Stimulated activated memory B cell treated with anti-CD40 and anti-IgM and Interleukin-4, amounts not matched to agents 10 μg/mL and 1 μg/mL and 100 μg/mL, for 72 hours (primary cell): ENCODE measurements at places on chromosomes 13 and 19.

DNA sequence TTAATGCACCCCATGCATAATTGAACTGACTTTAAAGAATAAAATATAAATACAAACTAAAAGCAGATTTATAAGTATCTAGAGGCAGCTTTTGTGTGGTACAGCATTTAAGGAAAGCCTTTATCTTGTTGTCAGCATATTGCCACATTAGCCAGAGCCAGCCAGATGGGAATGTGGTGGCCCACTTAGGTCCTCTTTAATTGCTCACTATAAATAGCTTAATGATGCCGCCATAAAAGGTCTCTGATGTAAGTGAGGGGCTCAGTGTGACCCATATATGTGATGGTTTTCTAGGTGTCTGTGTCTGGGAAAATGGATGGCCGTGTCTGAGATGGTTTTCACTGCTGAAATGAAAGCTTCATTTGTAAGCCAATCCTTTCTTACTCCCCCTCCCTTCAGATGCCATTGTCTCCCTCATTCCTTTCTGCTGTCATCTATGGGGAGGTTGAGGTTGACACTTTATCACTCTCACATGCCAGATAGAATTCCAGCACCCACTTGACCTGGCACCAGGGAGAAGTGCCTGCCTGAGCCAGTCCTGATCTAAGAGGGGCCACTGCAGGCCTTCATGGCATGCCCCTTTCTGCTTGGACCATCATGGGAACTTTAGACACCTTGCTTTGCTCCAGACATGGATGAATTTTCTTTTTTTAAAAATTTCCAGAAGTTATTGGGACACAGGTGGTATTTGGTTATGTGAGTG is 135.3 kb downstream of the MTUS2 start:
- no peak for ATAC-seq

GRCh38 chr13:64028551-64028950 is 2612.9 kb upstream of the PCDH20 start:
- ATAC-seq = no peak

GRCh38 chr13:109743706-109744453 is 42.5 kb downstream of the IRS2 start:
- no peak for ATAC-seq

- no peak for ATAC-seq
Observed at GRCh38 chr13:41546372-41547190, 89.2 kb downstream of the RGCC start.

DNA sequence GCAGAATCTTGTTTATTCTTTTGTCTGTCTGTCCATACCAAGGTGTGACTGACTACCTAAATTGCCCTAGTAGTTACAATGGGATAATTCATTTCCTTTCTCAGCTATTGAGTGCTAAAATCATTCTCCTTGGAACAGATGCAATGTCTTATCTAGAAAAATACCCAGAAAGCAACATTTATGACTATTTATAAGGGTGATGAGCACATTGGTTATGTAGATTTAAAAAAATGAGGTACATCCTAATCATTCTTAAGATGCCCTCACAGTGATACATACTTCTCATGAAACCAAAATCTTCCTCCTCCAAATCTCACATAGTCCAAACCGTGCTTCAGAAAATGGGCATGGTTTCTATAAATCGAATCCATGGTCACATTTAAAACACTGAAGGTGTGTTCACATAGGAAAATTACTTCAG is 11.6 kb upstream of the UBE2L5 start:
- ATAC-seq = no peak

- ATAC-seq = no peak
Observed at GRCh38 chr13:99353246-99353600, 46.0 kb upstream of the GPR183 start.

- ATAC-seq = peak; percentile 75
Observed at GRCh38 chr13:50261130-50261901, 246.1 kb downstream of the KCNRG start.

GRCh38 chr19:3519126-3519525 is 13.0 kb downstream of the FZR1 start:
- no peak for ATAC-seq

DNA sequence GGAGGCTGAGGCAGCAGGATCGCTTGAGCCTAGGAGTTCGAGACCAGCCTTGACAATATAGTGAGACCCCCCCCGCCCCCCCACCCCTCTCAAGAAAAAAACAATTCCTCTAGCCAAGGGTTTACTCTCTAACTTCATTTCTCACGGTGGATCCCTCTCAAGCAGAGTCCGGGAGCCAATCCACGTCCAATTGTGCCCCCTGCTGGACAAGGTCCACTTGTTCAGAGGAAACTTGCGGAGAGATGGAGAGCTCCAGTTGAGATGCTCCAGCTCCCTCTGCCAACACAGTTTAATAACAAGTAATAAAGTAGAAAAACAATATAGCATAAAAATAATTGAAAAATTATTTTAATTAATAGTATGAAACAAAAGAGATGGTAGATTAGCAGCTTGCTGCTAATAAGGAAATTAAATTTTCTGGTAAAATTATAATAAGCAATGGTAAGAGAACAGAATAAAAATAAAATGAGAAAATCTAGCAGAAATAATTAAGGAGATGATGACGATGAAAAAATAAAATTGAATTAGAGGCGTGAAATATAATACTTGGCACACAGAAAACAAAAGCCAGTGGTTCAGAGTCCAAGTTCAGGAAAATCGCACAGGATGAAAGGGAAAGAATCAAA is 14.5 kb upstream of the SIGLEC14 start:
- ATAC-seq = peak; percentile 68

- no peak for ATAC-seq
Observed at GRCh38 chr19:36051637-36052036, 2.4 kb downstream of the THAP8 start.

GRCh38 chr13:101398191-101398590 is 18.1 kb downstream of the NALCN start:
- ATAC-seq = no peak

DNA sequence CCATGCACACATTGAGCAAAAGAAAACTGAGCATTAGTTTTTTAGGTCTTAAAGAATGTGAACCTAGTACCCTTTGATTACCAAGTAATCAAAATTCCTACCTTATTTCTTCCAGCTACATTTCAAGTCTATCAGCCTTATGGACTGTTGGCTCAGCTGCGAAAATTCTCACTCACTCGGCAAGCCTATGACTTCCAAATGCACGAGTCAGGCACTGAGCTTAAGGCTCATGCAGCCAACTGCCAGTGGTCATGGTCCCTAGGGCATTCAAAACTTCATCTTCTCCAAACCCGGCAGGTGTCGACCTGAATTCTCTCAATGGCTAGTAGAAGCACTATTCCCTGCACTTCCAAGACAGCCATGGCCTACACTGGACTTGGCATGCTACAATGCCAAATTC is 41.2 kb downstream of the RUBCNL start:
- ATAC-seq = no peak

- no peak for ATAC-seq
Observed at GRCh38 chr19:6509118-6509971, 7.2 kb upstream of the TUBB4A start.

DNA sequence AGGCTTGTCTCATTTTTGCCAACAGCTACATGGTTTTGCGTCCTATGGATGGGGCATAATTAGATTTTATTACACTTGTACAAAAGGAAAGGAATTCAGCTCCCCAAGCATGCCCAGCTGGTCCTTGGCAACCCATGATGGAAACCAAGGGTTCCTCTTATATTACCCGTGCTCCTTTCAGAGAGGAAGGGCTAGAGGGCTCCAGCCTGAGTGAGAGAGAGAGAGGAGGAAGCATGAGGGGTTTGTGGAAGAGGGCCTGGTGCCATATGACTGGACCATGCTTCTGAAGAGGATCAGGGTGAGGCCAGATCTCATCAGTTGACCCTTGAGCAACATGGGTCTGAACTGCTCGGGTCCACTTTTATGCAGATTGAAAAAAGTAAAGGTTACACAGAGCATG is 3.5 kb upstream of the RPS9 start:
- no peak for ATAC-seq

- ATAC-seq = no peak
Observed at GRCh38 chr19:31979362-31979761, 366.0 kb upstream of the ZNF507 start.

GRCh38 chr19:32676186-32676894 is 692 bp downstream of the RGS9BP start:
- no peak for ATAC-seq

DNA sequence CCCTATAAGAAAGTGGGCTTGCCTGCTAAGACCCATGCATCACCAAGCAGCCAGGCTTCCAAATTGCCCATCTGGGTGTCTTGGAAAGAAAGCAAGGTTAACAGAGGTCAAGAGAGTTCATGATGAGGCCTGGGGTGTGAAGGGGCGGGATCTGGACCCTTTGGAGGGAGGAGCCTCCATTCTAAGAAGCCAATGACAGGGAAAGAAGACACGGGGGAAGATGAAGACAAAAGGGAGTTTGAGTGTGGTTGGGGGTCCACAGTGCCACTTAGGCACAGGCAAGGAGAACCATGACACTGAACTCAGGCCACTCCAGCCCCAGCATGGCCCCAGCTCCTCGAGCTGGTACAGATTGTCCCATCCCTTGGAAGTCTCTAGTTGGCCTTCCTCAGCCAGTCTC is 350.2 kb upstream of the TSHZ3 start:
- no peak for ATAC-seq

GRCh38 chr19:38734426-38735256 is 9.6 kb downstream of the CAPN12 start:
- ATAC-seq = peak; percentile 35

DNA sequence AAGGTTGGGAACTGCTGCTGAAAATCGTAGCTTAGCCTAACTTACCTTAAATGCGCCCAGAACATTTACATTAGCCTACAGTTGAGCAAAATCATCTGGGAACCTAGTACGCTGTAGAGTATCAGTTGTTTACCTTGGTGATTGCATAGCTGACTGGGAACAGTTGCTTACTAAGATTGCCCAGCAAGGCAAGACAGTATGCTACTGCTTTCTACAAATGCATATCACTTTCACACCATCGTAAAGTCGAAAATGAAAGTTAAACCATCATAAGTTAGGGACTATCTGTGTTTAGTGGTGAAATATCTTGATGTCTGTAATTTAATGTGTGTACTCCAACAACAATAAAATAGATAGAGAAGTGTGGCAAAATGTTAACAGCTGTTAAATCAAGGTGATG is 1670.6 kb upstream of the PCDH20 start:
- no peak for ATAC-seq

GRCh38 chr13:52707375-52707774 is 32.2 kb downstream of the CNMD start:
- no peak for ATAC-seq

GRCh38 chr13:65595916-65596315 is 1634.2 kb downstream of the PCDH9 start:
- ATAC-seq = no peak

DNA sequence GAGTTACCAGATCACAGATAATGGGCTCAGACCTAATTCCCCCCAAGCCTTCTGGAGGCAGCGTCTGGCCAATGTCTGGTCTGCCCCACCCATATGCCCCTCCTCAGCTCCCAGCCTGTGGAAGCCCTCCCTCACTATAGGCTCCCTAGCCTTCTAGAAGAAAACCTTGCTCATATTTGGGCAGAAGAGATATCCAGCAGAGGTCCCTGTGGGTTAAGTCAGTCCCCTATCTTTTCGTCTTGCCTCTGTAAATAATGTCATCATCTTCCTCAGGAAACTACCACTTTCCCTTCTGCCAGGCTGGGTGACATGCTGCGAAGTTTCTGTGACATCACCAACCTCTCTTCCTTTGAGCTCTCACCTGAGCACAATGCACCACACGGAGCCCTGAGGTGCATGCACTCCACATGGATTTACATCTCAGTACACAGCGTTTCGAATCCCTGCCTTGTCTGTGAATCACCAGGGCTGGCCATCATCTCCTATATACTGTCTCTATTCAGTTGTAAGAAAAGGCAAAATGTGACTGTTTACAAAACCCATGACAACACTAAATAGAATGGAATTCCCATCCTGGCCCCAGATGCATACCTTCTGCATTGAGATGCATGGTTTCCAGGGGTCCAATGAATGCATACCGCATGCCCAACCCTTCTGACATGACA is 112.8 kb downstream of the CRYL1 start:
- no peak for ATAC-seq

DNA sequence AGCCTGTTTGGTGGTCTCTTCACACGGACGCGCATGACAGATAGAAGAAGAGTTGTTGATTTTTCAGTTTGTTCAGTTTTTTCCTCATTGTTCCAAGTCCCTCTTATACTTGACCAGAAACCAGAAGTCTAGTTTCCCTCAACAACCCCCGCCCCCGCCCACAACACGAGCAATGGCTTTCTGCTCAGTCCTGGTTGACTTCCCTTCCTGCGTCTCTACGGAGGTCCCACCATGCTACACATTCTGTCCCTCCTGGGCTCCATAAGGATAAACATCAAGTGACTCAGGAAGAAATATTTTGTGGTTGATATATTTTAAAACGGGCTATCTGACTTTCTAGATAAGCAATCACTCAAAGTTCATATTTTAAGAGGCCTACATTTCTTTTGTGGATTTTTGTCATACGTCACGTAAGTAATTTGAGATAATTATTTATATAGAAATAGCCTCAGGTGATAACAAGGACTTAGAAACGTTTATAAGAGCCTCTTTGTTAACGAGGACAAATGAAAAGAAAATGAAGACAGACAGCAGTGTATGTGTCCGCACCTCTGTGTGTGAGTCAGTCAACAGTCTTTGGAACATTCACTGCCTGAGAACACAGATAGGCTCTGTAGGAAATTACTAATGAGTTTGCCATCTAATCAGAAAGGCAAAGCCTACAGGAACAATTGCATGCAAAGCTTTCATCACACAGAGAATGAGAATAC is 214.4 kb downstream of the RAP2A start:
- no peak for ATAC-seq

DNA sequence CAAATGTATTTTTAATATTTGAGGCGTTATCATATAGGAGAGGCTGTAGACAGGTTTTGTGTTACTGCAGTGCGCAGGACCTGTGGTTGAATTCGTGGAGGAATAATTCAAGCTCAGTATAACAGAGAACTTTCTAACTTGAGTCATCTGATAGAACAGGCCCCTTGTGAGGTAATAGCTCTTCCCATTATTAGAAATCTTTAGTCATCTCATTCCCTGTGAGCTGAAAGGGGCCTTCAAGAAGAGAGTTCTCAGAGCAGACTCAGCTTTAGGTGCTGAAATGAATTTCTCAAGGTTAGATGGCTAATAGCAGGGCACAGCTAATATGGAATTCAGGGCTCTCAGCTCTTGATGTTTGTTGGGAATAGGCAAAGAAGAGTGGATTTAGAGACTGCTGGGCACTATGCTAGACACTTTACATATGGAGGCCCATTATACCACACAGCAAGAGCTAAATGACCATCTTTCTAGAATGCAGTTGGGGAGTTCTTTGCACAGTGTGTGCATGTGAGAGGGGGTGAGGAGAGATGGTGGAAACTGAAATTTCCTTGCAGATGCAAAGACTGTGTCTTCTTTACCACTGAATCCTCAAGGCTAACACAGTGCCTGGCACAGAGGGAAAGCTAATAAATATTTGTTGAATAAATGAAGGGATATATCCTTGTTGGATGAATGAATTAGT is 89.5 kb downstream of the DGKH start:
- peak; percentile 24 for ATAC-seq
